ENCODE measurements at places on chromosomes 3 and 15. TPM values are rescaled to one million over a fixed set of nuclear protein-coding genes. Genes with fewer than 3 reads are reported as not detected.
A peak's percentile ranks its signal among the peaks of the same experiment; 100 is the strongest.

Gene DNAH12
- total RNA-seq, result 0.16 TPM

Gene TMEM108
- 0.72 TPM for total RNA-seq

Gene ZNF717
- total RNA-seq, result 15.3 TPM

Gene TRH
- total RNA-seq, result not detected

Gene ARGFX
- total RNA-seq, result not detected

Gene MRPL46
- 27.7 TPM for total RNA-seq

Gene ANKRD63
- total RNA-seq, result not detected

Gene BCL2A1
- 1.0 TPM for total RNA-seq

Gene AADACL2
- total RNA-seq, result not detected

Gene IQCH
- 2.2 TPM for total RNA-seq

DNA sequence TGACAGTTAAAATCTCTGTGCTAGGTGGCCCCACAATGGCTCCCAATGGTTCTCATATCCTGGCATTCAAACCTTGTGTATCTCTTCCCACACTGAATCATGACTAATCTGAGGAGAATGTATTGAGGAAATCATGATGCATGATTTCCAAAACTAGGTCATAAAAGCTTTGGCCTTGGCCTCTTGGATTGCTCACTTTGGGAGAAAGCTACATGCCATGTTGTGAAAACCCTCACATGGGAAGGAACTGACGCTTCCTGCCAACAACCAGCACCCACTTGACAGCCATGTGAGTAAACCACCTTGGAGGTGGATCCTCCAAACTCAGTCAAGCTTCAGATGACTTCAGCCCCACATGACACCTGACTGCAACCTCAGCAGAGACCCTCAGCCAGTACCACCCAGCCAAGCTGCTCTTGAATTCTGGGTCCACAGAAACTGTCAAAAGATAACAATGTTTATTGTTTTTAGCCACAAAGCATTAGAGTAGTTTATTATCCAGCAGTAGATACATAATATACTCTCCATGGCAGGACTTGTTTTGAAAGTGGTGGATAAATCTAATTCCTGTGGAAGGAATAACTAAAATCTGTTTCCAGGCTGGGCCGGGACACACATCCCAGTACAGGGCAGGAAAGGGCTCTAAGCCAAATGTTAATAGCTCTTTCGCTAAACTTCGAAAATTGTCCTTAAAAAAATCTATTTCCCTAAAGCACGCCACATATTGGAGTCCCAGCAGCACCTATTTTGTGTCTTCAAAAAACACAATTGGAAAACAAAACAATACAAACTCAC, 1.0 kb upstream of the ZNF620 start:
- no peak for DNase-seq

DNA sequence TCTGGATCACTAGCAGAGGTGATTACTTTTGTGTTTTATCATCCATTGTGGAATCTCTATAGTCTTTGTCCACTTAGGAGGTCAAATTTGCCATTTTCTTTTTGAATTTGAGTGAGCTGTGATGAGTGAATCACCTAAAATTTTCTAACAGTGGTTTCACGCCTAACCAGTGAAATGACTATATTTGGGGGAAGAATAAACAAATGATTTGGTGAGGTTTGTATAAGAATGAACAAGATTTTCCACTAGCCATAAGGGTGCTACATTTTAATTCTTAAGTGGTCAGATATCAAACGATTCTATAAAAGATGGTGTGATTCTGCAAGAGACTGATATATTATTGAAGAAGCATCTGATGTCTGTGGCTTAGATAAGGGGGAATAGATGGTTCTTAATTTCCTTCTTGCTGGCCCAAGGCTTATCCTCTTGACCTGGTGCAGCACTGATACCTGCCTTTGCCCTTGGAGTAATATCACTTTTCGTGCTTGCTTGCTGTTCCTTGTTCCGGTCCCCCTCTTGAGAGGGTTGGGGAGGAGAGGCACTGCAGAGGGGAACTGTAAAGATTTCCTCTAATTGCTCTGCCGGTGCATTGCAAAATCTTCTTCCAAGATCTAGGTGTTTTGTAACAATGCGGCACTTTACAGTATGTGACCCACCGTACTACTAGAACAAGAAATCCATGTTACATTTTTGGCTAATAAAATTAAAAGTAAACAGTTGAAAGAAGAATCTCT, 14.5 kb downstream of the C3orf20 start:
- DNase-seq, result no peak

GRCh38 chr3:128196647-128197046, 43.4 kb downstream of the EEFSEC start:
- no peak for DNase-seq

DNA sequence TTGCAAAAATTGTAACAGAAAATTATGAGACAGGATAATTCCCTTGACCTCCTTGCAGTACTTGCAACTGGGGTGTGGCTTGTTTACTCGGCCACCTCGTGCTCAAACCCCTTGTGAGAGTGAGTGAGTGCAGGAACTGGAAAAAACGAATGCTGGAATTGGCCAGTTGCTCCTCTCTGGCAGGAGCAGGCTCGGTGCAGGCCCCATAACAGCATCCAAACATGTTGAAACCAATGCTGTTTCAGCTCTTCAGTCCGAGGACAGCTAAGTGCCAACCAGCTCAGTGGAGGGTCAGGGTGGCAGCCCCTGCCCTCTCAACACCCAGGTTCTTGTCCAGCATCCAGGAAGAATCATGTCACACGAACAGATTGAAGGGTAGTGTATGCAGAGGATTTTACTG, 36.9 kb downstream of the METTL6 start:
- no peak for DNase-seq

- no peak for DNase-seq
These were observed 28.9 kb downstream of the FBXW12 start for GRCh38 chr3:48400824-48401433.

DNA sequence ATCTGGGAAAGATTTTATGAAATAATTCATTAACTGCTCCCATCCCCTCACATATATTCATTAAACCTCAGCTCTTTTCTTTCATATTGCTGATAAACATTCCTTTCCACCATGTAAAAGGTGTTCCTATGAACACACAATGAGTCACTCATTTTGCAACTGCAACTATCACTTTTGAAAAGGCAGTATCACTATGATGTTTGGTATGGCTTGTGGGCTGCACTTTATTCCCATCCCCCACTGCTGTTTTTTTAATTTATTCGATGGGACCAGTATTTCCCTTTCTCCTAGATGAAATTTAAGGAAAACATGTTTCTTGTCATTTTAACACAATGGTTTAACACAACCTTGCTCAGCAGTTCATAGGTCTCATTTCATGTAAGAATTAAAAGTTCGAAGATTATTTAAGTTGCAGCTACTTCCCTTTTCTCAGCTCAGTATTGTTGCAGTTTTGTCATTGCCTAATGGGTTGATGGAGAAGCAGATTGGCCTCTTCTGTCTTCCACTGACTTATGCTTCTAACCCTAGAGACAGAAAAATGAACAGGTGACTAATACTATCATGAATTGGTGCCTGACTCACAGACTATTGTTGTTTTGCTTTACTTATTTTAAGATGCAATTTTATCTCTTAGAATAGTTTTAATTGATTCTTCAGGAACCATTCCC, 280.3 kb downstream of the ZPLD1 start:
- DNase-seq, result no peak

GRCh38 chr3:169390271-169390670, 273.2 kb downstream of the MECOM start:
- DNase-seq, result no peak

- no peak for DNase-seq
These were observed 315.8 kb downstream of the NTRK3 start for GRCh38 chr15:87940768-87941167.

DNA sequence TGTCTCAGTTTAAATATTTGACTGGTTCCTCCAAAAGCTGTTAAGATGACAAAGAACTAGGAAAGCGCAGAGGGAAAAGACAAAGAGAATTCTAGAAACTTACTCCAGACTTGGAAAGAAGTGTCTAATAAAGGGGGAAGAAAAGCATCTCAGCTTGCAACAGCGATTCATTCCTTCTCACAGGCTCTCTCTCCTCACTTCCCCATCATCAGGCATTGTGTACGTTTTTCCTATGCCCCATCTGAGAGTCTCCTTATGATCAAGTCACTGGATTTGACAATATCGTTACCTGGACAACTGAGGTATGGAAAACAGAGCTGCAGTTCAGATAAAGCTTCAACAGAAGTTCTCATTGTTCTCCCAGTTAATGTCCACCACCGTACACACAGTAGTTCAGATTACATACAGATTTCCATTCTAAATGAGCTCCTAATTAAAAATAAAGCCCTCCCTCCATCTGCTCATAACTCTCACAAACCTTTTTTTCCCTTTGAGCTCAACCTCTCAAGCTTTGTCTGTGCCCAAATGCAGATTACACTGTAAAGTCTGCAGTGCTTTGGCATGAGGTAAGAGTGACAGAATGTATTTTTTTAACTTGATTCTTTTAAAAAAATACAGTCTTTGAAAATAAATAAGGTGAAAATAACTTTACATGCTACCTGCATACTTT, 254.4 kb upstream of the THBS1 start:
- DNase-seq, result no peak

- no peak for DNase-seq
These were observed 75.0 kb downstream of the MAGEF1 start for GRCh38 chr3:184636741-184637316.

- no peak for DNase-seq
These were observed 11.2 kb downstream of the FMN1 start for GRCh38 chr15:33183334-33183733.

- no peak for DNase-seq
These were observed 219.3 kb downstream of the EBLN2 start for GRCh38 chr3:73280746-73281145.

DNA sequence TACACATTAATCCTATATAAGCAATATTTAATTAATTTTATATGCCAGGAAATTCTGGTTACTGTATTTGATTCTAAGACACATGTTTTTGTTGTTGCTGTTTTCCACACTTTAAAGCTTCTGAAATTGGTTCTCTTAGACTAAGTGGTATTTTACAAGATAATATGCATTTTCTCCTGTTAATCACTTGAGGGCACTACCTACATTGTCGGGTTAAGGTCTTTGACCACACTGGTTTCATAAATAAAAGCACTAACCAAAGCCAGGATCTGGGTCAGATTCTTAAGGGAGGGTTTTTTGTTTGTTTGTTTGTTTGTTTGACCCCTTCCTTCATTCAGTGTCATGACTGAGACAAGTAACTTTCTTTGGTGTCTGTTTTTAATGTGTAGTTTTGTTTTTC, 590.2 kb downstream of the RBMS3 start:
- no peak for DNase-seq

DNA sequence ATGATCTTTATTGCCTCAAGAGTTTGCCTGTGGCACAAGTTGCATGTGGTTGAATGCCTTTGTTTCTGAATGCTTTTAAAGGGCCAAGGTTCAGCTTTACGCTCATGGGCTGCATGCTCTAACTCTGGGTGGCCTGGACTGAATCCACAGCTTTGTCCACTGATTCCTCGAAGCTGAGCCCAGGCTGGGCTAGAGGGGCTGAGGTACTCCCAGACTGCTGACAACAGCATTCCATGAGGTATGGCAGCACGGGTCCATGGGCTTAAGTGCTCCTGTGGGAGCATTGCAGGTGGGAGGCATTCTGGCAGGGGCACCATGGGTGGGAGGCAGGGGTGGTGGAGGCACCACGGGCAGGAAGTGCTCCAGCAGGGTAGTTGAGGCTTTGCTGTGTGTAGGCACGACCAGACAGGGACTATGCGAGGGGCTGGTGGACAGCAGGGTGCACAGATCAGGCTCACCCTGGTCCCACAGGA, 61.6 kb downstream of the GLCE start:
- peak; percentile 47 for DNase-seq

- no peak for DNase-seq
These were observed 39.8 kb downstream of the RIOX2 start for GRCh38 chr3:97932387-97932801.

GRCh38 chr3:177827511-177828207, 630.4 kb upstream of the TBL1XR1 start:
- no peak for DNase-seq

GRCh38 chr3:195696632-195697278, 24.0 kb upstream of the MUC20 start:
- DNase-seq, result no peak

DNA sequence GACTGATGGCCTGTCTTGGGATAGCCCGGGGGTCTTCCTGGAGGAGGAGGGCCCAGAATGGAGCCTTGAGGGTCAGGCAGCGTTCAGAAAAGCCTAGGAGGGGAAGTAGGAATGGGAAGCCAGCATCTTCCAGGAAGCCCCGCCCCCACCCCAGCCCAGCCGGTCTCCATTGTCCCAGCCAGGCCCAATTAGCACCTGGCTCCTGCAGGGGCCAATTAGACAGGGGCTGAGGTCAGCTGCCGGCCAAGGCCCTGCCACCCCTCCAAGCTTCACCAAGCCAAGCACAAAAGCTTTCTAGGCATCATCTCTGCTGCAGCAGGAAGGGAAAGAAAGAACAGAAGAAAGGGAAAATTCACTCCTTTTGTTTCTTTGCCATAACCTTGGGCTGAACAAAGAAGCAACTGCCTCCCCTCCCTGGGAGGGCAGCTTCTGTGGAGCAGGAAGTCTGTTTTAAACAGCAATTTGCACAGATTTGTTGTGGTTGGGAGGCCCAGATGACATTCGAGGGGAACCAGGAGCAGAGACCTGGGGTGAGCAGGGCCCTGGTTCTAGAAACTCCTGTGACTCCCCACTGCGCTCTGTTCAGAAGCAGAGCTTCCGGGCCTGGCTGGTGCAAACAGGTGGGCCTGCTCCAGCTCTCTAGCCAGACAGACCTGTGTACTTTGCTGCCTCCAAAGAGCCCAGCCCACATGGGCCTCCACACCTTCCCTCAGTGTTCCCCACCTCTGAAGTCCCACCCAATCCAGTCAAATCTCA, 47.7 kb downstream of the CYP11A1 start:
- no peak for DNase-seq

- DNase-seq, result peak; percentile 8
These were observed 993 bp downstream of the STXBP5L start for GRCh38 chr3:120908795-120909601.

DNA sequence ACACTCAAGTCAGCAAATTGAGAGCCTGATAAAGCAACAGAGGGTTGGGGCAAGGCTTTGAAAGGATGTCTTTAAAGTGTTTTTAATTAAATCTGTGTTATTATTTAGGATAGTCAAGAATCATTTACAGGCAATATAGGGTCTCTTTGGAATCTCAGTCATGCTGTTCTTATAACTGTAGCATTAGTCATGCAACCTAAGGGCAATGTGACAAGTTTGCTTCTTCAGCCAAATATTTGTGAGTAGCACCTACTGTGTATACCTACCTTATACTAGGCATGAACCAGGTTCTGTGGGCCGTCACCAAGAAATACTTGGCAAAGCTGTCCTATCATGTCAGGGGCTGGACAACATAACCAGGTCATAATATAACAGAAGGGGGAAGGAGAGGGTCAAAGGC, 184.6 kb upstream of the TRIM42 start:
- DNase-seq, result no peak

- peak; percentile 83 for DNase-seq
These were observed 58.8 kb downstream of the TRAK1 start for GRCh38 chr3:42149975-42150374.

DNA sequence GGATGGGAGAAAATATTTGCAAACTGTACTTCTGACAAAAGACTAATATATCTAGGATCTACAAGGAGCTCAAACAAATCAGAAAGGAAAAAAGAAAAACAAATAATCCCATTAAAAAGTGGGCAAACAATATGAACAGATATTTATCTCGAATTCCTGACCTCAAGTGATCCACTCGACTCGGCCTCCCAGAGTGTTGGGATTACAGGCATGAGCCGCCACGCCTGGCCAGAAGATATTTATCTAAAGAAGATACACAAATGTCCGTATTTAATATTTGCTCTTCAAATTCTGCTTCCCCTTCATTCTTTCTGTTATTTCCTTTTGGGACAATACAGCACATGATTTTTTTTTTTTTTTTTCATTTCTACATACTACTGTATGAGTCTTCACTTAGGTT, 151.7 kb upstream of the GRM7 start:
- no peak for DNase-seq

Measured in mucosa of descending colon (tissue), 3 donors.